ENCODE measurements at places on chromosomes 7 and 10.
A peak's percentile ranks its signal among the peaks of the same experiment; 100 is the strongest.

DNA sequence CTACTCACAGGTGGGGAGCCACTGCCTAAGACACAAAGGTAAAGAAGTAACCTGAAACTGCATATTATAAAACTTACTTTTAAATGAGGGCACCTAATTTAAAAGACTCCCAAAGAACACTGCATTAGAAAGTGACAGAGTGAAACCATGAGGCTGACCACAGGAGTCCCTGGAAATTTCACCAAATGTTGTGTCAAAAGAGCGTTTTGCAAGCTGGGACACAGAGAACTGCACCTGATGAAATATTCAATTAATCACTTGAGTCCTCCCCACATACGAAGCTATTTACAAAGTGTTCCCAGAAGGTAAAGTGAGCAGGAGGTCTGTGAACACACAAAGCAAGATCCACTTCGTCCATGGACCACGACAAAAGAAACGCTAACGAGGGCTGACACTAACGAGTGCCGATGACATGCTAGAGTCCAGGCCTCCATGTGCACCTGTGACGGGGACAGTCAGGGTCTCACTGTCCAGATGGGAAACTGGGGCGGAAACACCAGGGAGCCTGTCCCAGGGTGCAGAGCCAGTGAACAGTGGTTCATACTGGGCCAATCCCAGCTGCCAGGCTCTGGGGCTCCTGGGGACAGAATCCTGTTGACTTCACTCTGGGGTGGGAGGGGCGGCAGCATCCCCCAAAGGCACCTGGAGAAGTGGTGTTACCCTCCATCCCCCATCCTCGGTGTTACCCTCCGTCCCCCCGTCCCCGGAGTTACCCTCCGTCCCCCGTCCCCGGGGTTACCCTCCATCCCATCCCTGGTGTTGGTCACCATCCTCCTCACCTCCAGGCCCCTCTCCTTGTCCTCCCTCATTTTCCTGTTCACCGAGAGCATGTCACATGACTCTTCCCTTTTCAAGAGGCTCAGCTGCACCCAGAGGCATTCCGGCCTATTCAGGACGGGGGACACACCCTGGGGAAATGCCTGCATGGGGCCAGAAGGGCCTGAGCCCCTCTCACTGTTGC lies 63.4 kb downstream of the DIP2C start:
- no peaks in the 10 kb centered on the region for H3K36me3 ChIP-seq
- H3K4me1 ChIP-seq: peaks cover 25% of the 10 kb centered on the region
- no peak overlapping the region for H3K4me3 ChIP-seq
- H3K27me3 ChIP-seq: no peaks in the 10 kb centered on the region
- H3K27ac ChIP-seq: no peak overlapping the region

DNA sequence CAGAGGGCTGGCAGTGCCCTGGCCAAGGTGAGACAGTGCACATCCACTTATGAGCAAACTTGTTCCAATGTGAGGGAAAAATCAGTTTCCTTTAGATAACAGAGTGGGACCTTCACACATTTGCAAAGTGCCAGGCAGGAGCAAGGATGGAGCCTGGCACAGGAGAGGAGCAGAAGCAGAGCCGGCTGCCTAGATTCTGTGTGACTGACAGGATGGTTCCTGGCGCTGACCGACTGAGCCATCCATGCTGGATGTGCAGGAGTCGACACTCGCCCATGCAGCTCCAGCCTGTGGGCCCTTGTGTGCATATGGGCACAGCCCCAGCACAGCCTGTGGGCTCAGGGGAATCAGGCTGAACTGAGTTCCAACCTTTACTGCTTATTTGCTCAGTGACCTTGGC lies 346.5 kb downstream of the GRID1 start:
- no peaks in the 10 kb centered on the region for H3K27me3 ChIP-seq
- H3K36me3 ChIP-seq: no peaks in the 10 kb centered on the region
- H3K4me3 ChIP-seq: no peak overlapping the region
- DNase-seq: no peak
- H3K27ac ChIP-seq: no peak overlapping the region

- no peak for DNase-seq
- H3K36me3 ChIP-seq: no peaks in the 10 kb centered on the region
- no peak overlapping the region for H3K4me3 ChIP-seq
- H3K27me3 ChIP-seq: peaks cover 7% of the 10 kb centered on the region
- no peak overlapping the region for H3K27ac ChIP-seq
- no peaks in the 10 kb centered on the region for H3K4me1 ChIP-seq
Observed at GRCh38 chr10:119248184-119248583, 40.8 kb downstream of the GRK5 start.

DNA sequence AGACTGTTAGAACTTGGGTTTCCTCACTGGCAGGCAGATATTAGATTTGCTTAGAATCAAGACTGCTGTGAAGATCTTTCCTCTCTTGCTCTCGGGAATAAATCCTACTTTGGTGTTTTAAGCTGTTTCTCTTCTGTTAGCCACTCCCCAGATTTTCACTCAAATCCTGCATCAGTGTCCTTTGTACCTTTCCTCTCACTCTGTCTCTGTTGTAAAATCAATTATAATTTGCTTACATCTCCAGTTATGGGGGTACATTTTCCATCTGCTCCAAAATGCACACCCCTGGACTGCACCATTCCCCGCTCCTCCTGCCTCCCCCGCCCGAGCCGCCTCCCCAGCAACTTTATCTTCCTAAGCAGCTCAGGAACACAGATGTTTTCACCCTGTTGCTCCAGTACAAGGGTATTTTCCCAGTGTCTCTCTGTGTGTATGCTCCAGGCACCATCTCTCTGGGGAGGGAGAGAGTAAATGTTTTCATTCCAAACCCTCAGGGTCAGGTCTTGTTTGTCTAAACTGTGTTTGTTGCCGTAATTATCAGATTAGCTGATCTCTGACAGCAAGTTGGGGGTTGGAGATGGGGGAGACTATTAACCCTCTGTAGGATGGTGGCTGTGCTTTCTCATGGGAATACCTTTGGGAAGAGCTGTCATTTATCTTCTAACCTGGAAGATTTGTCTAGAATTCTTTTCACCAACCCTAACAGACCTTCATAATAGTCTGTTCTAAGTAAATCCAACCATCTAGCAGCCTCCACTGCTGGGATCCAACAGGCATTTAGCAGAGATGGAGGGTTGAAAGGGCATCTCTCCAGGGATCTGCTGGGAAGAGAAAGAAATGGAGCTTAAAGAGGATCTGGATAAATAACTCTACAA lies 20.4 kb upstream of the GOT1 start:
- no peak overlapping the region for H3K27ac ChIP-seq
- peak overlapping the region; percentile 31 for H3K4me3 ChIP-seq
- H3K36me3 ChIP-seq: no peaks in the 10 kb centered on the region

DNA sequence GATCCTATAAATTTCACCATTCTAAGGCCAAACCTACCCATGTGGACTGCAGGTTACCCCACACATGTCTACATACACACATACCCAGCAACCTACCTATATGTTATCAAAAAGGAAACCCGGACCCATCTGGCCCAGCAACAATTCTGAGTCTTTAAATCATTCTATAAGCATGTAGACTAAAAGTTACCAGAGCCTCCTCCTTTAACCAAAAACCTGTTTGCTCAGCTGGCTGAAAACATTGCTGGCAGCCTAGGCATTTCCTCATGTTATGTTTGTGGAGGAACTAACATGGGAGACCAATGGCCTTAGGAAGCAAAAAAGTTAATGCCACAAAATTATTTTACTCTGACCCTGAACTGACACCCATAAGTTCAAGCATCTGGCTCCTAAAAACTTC lies 5.3 kb upstream of the ADCK2 start:
- H3K4me1 ChIP-seq: peaks cover 6% of the 10 kb centered on the region
- no peak for DNase-seq
- no peaks in the 10 kb centered on the region for H3K27me3 ChIP-seq

DNA sequence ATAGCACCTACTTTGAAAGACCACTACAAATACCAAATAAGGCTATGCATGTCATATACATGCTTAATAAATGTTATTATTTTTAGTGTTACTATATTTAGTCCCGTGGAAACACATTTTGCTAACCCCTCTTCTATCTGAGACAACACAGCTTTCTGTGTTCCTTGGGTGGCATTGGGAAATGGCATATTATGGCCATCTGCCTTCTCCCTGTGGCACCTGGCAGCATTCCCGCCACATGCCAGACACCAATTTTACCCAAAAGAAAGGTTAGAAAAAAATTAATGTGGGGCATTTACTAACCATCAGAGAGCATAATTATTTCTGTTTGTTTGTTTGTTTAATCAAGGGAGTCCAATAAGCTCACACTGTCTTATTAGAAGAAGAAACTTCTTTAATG lies 168.6 kb upstream of the ETV1 start:
- no peak overlapping the region for H3K4me3 ChIP-seq
- no peaks in the 10 kb centered on the region for H3K36me3 ChIP-seq
- no peak for DNase-seq
- no peak overlapping the region for H3K27ac ChIP-seq
- no peaks in the 10 kb centered on the region for H3K4me1 ChIP-seq
- no peaks in the 10 kb centered on the region for H3K27me3 ChIP-seq

Data from H1 (cell line).